ENCODE measurements at places on chromosomes 11 and 22.

- peak; percentile 24 for DNase-seq
These were observed 549.3 kb upstream of the CCDC90B start for GRCh38 chr11:83835423-83835822.

DNA sequence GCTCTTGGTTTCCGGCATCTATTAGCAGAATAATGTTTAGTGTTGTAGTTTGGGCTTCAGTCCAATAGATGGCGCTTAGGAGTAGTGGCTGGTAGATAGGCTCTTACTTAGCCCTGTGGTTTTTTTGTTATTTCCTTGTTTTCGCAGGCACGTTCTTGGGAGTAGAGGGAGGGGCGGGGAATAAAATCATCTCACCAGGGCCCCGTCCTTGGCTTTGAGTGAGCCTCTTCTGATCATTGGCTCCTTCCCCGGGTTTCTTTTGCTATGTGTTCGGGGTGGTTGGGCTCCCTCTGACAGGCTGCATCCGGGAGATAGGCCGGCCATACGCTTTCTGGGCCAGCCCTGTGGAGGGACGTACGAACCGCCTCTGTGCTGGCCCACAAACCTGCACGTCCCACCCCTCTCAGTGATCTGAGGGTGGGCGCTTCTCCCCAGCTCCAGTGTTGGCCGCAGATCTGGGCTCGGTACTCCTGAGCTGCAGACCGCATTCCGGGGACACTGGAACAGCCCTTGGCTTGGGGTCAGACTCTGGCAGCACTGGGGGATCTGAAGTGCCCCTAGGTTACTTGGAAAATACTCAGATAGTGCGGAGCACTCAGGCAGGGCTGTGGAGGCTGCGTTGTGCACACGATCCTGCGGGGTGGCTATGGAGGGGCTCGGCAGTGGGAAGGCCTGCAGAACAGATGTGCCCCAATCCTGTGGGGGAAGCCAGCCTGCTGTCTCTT is 217.0 kb downstream of the DYNC2H1 start:
- peak; percentile 82 for DNase-seq

DNA sequence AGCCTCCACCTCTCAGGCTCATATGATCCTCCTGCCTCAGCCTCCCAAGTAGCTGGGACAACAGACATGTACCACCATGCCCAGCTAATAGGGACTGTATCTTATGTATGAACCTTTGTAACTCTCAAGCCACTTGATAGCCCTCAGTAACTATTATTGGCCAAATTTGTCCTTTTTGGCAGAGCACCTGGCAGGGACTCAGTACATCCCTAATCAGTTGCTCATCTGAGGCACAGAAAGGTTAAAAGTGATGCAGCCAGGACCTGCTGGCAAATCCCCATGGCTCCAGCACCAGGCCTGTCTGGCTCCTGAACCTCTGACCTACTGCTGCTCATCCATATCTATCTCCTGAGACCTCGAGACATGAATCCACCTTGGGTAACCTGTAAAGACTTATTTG is 21.1 kb upstream of the XBP1 start:
- DNase-seq = no peak

GRCh38 chr22:49930596-49931412 is 12.4 kb downstream of the CRELD2 start:
- DNase-seq = peak; percentile 43

GRCh38 chr11:90329043-90329442 is 106.2 kb upstream of the CHORDC1 start:
- no peak for DNase-seq

GRCh38 chr22:35839841-35840301 is 122.2 kb downstream of the APOL5 start:
- peak; percentile 59 for DNase-seq

DNA sequence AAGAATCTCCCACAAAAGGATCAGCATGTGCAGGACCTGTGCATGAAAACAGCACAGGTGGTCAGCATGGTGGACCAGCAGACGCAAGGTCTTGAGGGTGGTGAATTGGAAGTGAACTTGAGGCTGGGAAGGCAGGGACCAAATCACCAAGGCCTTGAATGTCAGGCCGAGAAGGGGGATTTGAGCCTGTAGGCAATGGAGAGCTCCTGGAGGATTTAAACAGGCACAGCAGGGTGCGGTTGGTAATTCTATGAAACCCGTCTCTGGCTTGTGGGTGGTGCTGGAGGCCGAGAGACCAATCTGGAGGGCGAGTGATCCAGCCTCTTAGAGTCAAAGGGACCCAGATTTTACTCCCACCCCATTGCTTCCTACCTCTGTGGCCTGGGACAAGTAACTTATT is 2.4 kb downstream of the TSKU start:
- DNase-seq = no peak
